ENCODE measurements at places on chromosomes 1 and 21. TPM values are rescaled to one million over a fixed set of nuclear protein-coding genes. Genes with fewer than 3 reads are reported as not detected.

The TMEM69 gene
- 25.4 TPM for total RNA-seq

The C8B gene
- 8.4 TPM for total RNA-seq

The IGFN1 gene
- not detected for total RNA-seq

The GBP7 gene
- total RNA-seq: not detected

The AIRE gene
- not detected for total RNA-seq

The OR2T2 gene
- total RNA-seq: not detected

The GPR37L1 gene
- total RNA-seq: not detected

The MAGOH gene
- 145 TPM for total RNA-seq

The TAF1A gene
- total RNA-seq: 10.7 TPM

The MRPL39 gene
- total RNA-seq: 91.2 TPM
